ENCODE measurements at places on chromosomes 5 and 9.

DNA sequence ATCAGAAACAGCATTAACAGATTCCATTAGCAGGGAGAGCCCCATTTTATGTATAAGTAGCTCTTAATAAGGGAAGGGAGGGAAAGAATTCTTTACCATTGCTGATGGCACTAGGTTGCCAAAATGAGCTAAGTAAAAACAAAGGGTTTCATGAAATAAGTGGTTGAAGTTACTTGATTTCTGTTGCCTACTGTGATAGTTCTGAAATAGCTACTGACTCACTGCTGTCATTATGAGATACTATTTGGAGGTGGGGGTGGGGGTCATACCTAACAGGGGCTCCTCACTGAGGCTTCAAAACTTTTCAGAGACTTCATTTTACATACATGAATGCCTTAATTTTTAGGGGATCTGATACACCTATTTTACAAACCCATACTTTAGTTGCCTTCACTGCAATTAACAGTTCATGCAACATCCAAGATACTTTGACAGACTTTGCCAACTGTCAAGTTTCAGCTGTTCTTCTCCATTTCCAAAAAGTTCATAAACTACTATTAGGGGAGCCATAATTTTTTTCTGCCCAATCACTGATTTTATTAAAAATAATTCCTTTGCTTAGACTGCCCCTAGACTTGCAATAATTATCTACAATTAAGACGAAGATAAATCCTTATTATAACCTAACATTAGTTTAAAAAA, 4.6 kb downstream of the HOMER1 start:
- no peak for DNase-seq

- no peak for DNase-seq
Observed at GRCh38 chr5:151700820-151701219, 14.1 kb upstream of the SPARC start.

DNA sequence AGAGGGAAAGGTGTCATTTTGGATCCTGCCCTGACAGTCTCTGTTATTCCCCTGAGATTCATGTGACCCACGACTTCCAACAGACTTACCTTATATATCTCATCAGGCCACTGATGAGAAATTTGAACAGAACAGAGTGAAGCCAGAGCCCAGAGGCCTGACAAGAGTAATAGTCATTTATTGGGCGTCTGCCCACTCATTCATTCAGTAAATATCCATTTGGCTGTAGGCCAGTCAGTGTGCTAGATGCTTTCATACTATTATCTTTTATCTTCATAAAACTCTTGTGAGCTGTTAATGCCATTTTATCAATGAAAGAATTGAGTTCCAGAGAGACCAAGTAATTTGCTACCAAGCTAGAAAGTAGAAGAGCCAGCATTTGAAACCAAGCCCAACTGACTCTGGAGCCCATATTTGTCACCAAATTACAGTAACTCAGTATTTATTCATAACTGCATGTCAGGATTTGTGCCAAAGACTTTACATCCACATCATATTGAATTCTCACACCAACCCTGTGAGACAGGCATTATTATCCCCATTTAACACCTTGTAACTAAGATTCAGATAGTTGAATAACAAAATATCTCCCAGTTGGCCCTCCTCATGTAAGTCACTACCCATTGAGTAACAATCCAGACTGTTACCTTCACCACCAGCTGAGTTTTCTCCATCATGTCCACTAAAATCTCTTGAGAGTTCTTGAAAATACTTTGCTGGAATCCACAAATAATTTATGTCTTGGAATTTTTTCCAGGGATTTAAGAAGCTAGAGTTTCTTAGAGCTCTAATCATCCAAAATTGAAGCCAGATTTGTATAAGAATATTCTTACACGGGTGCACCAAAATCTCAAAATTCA, 2.5 kb downstream of the PTPDC1 start:
- DNase-seq: no peak

DNA sequence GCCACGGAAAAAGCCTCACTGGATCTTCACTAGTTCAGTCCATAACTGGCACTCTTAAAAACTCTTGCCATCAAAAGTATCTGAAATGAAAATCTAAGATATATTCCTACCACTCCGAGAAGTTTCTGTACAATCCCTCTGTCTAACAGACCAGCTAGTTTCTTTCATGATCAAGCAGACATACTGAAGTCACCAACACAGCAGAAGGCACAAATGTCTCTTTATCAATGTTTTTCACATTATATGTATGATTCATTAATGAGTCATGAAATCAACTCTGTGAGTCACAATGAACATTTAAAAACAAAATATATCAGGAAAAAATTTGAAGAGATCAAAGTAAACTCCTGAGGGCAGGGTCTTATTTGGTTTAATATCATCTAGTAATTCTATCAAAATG, 50.8 kb downstream of the F2R start:
- DNase-seq: no peak

GRCh38 chr5:67983251-67984110, 232.1 kb upstream of the PIK3R1 start:
- DNase-seq: no peak

- DNase-seq: no peak
Observed at GRCh38 chr5:73160239-73160671, 12.7 kb upstream of the TMEM174 start.

DNA sequence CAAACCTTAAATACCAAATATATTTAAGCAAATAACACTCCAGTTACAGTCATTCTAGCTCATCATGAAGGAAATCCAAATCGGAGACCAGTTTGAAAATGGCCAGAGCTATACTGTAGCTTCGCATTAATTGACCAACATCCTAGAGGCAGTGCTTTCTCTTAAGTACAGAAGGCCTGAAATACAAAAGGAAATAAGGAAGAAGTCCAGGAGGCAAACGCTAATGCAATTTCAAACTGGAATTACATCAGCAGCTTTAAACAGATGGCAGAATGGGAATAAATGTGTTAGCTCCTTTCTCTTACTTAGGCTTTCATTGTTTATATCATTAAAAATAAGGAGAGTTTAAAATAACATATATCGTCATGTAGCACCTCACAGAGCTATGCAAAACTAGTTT, 197.0 kb downstream of the SEC61B start:
- no peak for DNase-seq

- no peak for DNase-seq
Observed at GRCh38 chr5:126871441-126871840, 94.5 kb downstream of the LMNB1 start.

DNA sequence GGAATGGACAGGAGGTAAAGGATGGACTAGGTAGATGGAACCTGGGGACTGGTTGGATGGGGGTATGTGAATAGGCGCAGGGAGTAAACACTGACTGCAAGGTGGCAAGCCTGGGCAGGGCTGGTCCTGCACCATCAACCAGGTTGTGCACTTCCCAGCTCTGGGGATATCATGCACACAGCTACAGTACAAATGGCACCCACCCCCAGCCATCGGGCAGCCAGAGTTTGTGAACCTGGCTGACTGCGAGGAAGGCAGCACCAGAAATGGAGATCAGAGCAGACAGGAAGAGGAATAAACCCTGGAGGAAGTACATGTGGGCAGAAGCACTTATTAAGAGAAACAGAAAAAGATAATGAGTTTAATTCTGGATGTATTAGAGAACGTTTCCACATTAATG, 229.1 kb downstream of the ESM1 start:
- DNase-seq: no peak

- DNase-seq: no peak
Observed at GRCh38 chr9:133948131-133948530, 44.0 kb downstream of the VAV2 start.

DNA sequence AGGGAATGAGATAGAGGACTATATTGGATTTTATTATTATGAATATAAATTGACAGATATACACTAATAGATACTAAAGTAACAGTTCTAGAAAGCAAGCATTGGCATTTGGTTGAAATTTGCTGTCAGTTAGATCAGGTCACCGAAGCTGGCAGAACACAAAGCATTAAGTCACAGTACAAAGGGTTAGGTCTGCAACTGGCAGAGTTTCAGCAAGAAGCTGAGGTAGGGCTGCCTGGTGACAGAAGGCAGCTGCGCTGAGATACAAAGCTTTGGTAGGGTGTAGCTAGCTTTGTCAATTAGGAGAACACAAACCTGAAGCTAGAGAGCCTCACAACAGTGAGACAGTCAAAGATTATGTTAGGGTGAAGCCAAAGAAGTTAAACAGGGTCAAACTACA, 6.3 kb upstream of the CSNK1G3 start:
- DNase-seq: no peak

DNA sequence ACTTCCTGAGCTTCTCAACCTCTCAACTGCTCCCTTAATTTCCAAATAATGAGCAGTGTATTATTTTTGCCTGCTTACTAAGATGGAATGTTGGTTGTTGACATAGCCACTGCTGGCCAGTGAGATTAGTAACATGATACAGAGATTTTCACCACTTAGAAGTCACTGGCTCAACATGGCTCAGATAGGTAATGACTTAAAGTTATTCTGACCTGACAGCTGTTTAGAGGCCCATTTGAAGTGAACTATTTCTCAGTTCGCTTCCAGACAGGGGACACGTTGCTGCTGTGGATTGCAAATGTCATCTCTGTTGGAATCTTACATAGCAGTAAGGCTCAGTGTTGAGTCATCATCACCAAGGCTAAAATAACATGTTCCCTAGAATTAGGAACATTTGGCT, 490.2 kb downstream of the TLE4 start:
- DNase-seq: no peak

DNA sequence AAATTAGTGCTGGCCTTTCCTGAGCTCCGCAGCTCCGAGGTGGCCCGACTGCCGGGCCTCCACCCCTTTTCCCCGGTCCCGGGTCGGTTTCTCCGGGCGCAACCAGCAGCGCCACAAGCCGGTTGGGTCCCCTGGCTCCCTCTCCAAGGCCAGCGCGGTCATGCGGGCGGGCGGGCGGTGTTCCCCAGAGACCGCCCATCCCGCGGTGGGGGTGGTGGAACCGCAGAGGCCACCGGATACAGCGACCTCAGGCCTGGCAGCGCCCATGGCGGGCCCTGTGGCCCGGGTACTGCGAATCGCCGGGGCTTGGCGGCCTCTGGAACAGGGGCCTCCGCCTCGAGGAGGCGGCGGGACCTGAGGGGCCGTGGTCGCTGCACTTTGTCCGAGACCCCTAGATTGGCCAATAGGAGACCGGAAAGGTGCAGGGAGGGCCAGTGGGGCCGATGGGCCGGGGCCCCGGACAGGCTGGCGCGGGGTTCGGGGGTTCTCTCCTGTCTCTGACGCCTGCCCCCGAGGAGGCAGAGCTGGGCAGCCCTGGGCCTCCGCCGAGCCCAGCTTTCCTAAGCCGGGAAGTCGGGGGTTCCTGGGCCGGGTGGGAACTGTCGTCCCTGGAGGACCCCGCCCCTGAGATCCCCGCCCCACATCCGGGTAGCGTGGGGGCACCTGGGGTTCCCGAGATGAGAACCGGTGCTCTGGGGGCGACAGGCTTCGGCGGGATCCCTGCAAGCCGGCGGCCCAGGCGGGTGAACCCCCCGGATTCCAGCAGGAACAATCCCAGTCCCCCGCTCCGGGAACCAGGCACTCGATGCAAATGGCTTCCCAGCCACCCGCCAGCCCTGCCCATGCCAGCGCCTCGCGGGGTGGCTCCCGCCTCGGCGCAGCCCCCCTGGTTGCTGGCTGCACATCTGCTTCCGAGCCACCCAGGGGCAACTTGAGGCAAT, 293.9 kb downstream of the ZSWIM6 start:
- peak; percentile 55 for DNase-seq

DNA sequence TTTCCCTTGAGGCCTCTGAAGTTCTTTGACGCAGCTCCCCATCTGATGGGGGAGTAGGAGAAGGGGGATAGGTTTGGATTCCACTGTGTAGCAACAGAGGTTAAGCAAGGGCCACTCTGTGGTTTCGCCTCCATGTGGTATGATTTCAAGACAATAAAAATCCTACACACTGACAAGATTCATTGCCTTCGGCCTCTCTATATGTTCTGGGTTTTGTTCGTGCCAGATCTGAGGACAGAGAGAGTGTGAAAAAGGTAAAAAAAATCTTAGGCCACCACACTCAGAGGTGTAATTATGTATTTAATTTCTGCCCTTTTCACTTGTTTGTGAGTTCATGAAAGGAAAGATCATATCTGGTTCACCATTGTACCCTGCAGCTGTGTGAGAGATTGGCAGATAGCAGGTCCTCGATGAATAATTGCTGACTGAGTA, 715.2 kb upstream of the ZNF608 start:
- no peak for DNase-seq

DNA sequence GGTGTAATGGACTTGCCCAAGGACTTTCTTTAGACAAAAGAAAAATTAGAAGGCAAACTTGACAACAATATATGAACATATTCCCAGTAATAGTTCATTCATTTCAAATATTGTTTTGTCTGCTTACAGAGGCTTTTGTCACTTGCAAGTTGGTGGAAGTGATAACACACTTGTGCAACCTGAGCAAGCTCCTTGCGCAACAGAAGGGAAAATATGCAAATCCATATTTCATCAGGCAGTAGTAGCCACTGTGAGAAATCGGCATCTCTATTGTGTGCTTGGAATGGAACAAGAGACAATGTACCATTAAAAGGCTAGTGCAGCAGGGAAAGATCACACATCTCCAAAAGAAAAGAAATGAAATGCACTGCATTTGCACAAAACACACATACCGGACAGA, 125.3 kb upstream of the RASEF start:
- no peak for DNase-seq

GRCh38 chr9:36840898-36841536, 193.1 kb downstream of the PAX5 start:
- no peak for DNase-seq

GRCh38 chr9:6218099-6218502, 2.5 kb downstream of the IL33 start:
- DNase-seq: no peak

- DNase-seq: no peak
Observed at GRCh38 chr5:179290681-179291540, 54.4 kb downstream of the ADAMTS2 start.

GRCh38 chr5:178413988-178414387, 176.2 kb downstream of the COL23A1 start:
- DNase-seq: no peak

DNA sequence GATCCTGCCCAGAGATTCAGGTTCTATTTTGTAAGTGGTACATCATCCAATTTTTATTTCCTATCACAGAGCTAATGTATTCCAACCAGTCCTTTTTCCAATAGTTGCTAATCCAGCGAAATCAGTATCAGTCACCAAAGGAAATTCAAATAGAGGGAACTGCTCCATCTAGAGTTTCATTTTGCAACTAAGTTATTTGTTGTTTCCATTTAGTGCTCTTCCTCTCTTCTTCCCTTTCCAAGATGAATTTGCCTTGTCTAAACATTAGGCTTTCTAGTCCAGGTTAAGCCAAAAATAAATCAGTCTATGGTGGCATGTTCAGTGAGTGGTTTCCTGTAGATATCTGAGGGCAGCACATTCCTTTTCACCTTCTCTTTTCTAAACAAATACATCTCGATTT, 79.8 kb upstream of the SPATA31D4 start:
- DNase-seq: no peak

DNA sequence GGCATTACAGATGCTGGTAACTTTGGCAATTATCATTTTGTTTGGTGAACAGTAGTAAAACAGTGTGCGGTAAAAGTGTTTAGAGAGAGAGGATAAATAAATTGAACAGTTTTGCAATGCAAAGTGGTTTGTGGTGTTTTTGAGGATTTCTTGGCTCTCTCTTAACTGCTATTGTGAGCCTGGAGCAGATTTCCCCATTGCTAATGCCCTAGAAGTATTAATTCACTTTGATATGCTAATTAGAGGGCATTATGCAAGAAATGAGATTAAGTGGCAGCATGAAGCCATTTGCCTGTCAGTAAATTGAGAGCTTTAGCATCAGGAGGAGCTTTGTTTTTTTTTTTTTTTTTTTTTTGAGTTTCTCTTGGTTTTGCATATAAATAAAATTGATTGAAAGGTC, 8.2 kb downstream of the PBX3 start:
- DNase-seq: no peak
